Natural killer cell treated with Interleukin-12 subunit alpha and Interleukin-12 subunit beta and Interleukin-15 and Interleukin-18, amount 100 ng/mL, for 72 hours (primary cell): ENCODE measurements at places on chromosomes 3 and 15. TPM values are rescaled to one million over a fixed set of nuclear protein-coding genes. Genes with fewer than 3 reads are reported as not detected.

The FGF12 gene
- not detected for total RNA-seq

DNA sequence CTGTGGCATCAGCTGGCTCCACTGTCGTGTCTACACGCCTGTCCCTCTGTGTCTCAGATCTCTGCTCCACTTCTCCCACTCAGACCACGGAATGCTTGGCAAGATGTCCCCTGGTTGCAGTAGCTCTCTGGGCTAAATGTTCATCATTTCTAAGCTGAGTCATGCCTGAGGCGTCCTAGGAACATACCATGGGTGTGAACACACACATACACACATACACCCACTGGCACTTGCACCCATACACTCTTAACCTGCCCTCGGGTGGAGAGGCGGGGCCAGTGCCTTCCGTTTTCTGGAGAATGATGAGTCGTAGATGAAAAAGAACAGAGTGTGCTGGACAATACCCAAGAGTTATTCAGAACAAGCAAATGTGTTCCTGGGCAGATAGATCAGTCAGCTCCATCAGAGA is 72.4 kb downstream of the SENP2 start:
- peaks cover 8% of the 10 kb centered on the region for H3K4me1 ChIP-seq
- H3K27ac ChIP-seq: no peak overlapping the region
- H3K4me3 ChIP-seq: no peak overlapping the region

DNA sequence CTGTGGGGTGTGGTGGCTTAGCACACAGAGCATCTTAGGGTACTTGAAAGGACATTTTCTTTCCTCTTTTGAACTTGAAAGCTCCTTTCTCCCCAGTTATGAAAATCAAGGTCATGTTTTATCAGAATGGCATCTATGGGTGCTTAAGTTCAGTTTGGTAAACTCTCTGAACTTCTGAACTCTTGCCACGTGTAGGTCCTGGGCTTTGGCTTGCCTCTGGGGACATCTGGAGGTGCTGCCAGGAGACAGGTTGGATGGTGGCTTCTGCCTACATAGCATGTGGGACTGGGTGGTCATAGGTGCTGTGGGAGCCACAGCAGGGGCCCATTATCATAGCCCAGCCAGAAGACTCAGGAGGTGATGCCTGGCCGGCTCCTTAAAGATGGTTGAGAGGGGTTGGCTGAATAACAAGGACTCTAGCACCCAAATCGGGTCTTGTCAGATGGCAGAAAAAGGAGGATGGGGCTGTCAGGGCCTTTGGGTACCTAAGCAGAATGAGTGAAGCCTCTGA is 15.6 kb downstream of the GHRL start:
- peak overlapping the region; percentile 25 for H3K27ac ChIP-seq
- H3K36me3 ChIP-seq: peaks cover 9% of the 10 kb centered on the region
- peaks cover 27% of the 10 kb centered on the region for H3K4me1 ChIP-seq
- H3K4me3 ChIP-seq: no peak overlapping the region
- H3K27me3 ChIP-seq: no peaks in the 10 kb centered on the region

The SLC28A1 gene
- not detected for total RNA-seq

DNA sequence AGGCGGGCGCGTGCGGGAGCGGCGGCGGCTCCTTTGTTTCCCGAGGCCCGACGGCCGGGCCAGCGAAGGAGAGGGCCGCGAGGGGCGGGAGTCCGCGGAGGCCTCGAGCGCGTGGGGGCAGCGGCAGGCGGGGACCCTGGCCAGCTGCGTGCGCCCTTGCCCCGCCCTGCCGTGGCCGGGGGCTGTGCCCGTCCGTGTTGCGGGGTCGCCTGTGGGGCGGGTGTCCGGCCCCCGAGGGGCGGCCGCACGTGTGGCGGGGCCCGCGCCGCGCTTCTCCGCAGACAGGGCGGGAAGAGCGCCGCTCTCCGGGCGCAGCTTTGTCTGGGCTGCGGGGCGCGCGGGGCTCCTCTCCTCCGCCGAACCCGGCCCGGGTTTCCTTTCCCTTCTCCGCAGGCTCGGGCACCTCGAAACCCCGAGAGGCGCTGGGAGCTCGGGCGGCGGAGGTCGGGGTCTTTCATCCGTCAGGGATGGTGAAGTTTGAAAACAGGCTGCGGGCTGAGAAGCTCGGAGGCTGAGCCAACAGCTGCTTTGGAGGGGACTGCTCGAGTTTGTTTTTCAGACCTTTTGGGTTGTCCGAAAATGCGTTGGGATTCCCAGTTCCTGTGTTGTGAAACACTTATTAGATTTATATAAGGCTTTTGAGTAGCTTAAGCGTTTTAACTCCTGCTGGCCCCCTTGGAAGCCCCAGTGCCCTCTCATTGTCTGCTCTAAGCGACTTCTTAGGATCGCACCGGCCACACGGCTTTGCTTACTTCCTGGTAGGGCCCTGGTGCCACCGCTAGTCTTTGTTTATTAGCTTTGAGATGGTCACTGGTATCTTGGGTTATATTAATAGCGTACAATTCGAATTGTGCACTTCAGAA is 817 bp downstream of the USP3 start:
- DNase-seq: peak; percentile 65
- peaks cover 66% of the 10 kb centered on the region for H3K4me1 ChIP-seq
- no peaks in the 10 kb centered on the region for H3K36me3 ChIP-seq
- H3K27ac ChIP-seq: peak overlapping the region; percentile 92

DNA sequence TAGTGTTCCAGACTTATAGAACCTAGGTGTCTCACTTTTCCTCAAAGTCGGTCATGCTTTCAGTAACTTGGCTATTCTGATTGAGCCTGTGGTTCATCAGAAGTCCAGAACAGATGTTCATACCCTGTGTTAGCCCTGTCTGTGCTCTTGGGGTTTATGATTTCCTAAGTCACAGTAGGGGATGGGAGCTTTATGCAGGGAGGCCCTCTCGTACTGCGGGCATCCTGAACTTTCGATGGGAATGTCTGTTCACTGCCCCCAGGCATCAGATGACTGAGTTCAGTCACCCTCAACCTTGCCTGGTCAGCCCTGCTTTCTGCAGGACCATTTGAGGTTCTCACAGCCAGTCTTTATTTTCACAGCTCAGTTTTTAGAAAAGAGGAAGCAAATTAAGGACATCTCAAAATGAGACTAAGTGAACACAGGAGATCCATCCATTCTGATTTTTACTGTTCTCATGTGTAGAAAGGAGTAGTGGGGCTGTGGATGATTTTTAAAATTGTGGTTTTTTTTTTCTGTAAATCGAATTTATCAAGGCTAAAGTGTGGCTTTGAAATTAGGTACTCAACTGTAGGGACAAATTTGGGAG is 71.3 kb downstream of the CMTM8 start:
- no peak for DNase-seq
- H3K27me3 ChIP-seq: peaks cover 13% of the 10 kb centered on the region
- peaks cover 8% of the 10 kb centered on the region for H3K4me1 ChIP-seq
- no peaks in the 10 kb centered on the region for H3K36me3 ChIP-seq
- no peak overlapping the region for H3K27ac ChIP-seq

The MKRN3 gene
- total RNA-seq: 1.3 TPM

The ARPIN gene
- total RNA-seq: not detected

DNA sequence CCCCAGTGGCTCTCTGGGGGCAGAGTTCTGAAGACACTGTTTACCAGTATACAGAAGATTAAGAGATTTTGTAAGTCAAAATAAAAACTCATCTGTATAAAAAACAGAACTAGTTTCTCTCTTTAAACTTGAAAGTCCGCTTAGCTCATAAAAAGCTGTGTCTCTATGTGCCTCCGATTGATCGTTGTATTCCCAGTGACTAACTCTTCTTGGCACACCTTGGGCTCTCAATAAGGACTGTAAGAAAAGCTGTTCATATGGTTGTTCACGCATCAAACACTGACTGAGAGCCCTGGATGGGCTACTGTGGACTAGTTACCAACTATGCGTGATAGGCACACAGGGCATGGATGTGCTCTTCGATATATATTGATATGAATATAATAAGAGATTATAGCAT is 107.9 kb downstream of the P3H2 start:
- peaks cover 2% of the 10 kb centered on the region for H3K27me3 ChIP-seq
- no peaks in the 10 kb centered on the region for H3K36me3 ChIP-seq
- DNase-seq: no peak
- H3K27ac ChIP-seq: no peak overlapping the region
- H3K4me3 ChIP-seq: no peak overlapping the region
- no peaks in the 10 kb centered on the region for H3K4me1 ChIP-seq

- no peak overlapping the region for H3K27ac ChIP-seq
- DNase-seq: no peak
- no peaks in the 10 kb centered on the region for H3K36me3 ChIP-seq
- peaks cover 15% of the 10 kb centered on the region for H3K27me3 ChIP-seq
- H3K4me1 ChIP-seq: peaks cover 6% of the 10 kb centered on the region
These were observed 58.5 kb downstream of the CRYBG3 start for GRCh38 chr3:97880267-97880666.

DNA sequence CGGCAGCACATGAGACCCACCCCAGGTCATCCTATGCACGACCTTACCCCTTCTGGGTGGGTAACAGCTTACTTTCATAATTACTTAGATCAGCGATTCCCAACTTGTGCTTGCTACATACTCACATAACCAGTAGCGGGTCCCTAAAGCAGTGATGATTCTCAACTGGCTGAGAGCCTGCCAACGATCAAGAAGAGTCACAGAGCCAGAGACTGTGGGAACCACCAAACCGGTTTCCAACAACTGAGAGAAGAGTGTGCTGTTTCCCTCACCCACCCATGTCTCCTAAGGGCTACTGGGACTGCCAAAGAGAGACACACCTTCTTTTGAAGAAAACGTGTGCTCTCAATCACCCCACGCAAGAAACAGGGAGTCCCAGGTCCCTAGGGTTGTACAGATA is 12.0 kb upstream of the XXYLT1 start:
- H3K27me3 ChIP-seq: no peaks in the 10 kb centered on the region
- no peak for DNase-seq
- H3K4me1 ChIP-seq: no peaks in the 10 kb centered on the region
- H3K4me3 ChIP-seq: no peak overlapping the region
- peaks cover 4% of the 10 kb centered on the region for H3K36me3 ChIP-seq
- peak overlapping the region; percentile 53 for H3K27ac ChIP-seq

DNA sequence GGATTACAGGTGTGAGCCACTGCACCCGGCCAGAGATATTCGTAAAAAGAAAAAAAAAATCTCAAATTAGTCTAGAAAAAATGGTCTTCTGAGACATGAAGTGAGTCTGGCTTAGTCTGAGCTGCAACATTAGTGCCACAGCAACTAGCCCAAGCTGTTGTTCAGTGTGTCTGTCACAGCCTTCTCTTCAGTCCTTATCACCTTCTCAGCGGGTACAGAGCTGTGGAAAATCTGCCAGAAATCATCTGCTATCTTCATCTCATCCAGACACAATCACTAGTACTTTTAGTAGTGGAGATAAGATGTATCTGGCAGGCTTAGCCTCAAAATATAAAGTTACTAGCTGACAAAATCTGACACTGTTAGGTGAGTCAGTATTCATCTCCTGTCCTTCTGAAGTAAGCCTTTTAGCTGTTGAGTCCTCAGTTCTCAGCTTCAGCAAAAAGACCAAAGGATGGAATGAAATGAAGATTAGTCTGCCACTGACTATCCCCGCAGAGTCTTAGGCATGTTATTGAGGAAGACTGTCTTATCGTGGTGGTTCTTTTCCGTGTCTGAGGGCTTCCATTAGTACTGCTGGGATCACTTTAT is 120.5 kb upstream of the CGNL1 start:
- DNase-seq: no peak
- H3K27me3 ChIP-seq: no peaks in the 10 kb centered on the region
- no peaks in the 10 kb centered on the region for H3K4me1 ChIP-seq
- H3K27ac ChIP-seq: no peak overlapping the region

The P3H2 gene
- not detected for total RNA-seq

- no peak overlapping the region for H3K27ac ChIP-seq
- peaks cover 21% of the 10 kb centered on the region for H3K36me3 ChIP-seq
- H3K4me1 ChIP-seq: no peaks in the 10 kb centered on the region
- H3K4me3 ChIP-seq: no peak overlapping the region
These were observed 89.5 kb downstream of the ZMAT3 start for GRCh38 chr3:178982137-178982536.

- H3K27ac ChIP-seq: no peak overlapping the region
- H3K4me1 ChIP-seq: no peaks in the 10 kb centered on the region
- peaks cover 10% of the 10 kb centered on the region for H3K27me3 ChIP-seq
- H3K36me3 ChIP-seq: no peaks in the 10 kb centered on the region
- no peak overlapping the region for H3K4me3 ChIP-seq
These were observed 216.8 kb downstream of the ERC2 start for GRCh38 chr3:56251343-56251945.

The RASGRP1 gene
- total RNA-seq: 241 TPM

The TTBK2 gene
- total RNA-seq: 14.0 TPM

- no peak overlapping the region for H3K27ac ChIP-seq
- peaks cover 4% of the 10 kb centered on the region for H3K4me1 ChIP-seq
- peaks cover 21% of the 10 kb centered on the region for H3K27me3 ChIP-seq
- H3K36me3 ChIP-seq: no peaks in the 10 kb centered on the region
- peak overlapping the region; percentile 85 for H3K4me3 ChIP-seq
- DNase-seq: no peak
These were observed 13.2 kb upstream of the ADPGK start for GRCh38 chr15:72796515-72797337.

GRCh38 chr3:72234391-72234790 is 449.4 kb upstream of the PROK2 start:
- H3K4me1 ChIP-seq: no peaks in the 10 kb centered on the region
- no peak for DNase-seq
- no peak overlapping the region for H3K4me3 ChIP-seq
- H3K27me3 ChIP-seq: peaks cover 7% of the 10 kb centered on the region
- H3K27ac ChIP-seq: no peak overlapping the region

GRCh38 chr15:86620157-86620556 is 540.5 kb downstream of the AGBL1 start:
- no peak overlapping the region for H3K27ac ChIP-seq
- H3K36me3 ChIP-seq: no peaks in the 10 kb centered on the region
- H3K27me3 ChIP-seq: peaks cover 7% of the 10 kb centered on the region
- peaks cover 9% of the 10 kb centered on the region for H3K4me1 ChIP-seq
- no peak overlapping the region for H3K4me3 ChIP-seq

DNA sequence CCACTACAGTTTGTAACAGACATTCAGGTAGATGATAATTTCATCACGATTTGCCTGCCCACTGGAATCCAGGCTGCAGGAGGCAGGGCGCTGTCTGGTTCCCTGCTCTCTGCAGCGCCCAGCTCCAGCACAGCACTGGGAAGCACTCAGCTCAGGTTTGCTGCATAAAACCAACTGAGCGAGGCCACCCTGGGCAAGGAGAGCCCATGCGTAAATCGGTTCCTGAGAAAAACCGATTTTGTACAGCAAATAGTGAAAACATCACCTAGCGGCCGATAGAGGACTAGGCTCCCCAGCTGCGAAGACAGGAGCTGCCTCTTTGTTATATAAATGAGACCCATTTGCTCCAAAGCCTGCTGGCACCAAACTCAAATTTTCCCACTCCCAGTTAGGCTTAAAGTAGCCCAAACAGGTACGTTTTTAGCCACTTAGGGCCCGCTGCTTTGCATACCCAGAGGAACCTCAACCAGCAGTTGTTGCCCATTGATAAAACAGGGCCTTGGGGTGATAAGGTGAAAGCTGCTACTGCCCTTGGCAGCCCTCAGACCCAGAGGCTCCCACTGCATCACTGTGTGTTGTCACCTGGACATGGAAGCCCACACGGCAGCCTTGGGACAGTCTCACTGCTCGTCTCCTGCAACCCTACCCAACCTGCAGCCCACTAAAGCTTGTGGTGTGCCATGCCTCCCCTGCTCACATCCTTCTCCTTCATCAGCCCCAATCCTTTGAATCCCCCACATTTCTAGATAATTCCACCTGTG is 47.5 kb downstream of the ALDH1L1 start:
- DNase-seq: no peak
- no peak overlapping the region for H3K27ac ChIP-seq
- peaks cover 8% of the 10 kb centered on the region for H3K27me3 ChIP-seq
- H3K4me1 ChIP-seq: no peaks in the 10 kb centered on the region
- no peak overlapping the region for H3K4me3 ChIP-seq

GRCh38 chr3:79994397-79994796 is 226.6 kb upstream of the ROBO1 start:
- H3K27ac ChIP-seq: no peak overlapping the region
- no peaks in the 10 kb centered on the region for H3K4me1 ChIP-seq
- no peak for DNase-seq
- H3K4me3 ChIP-seq: no peak overlapping the region

GRCh38 chr3:119352034-119352609 is 57.9 kb downstream of the ARHGAP31 start:
- DNase-seq: peak; percentile 72
- H3K4me1 ChIP-seq: peaks cover 28% of the 10 kb centered on the region
- H3K4me3 ChIP-seq: peak overlapping the region; percentile 58
- no peaks in the 10 kb centered on the region for H3K36me3 ChIP-seq
